GM20000 (cell line): ENCODE measurements at places on chromosomes 6 and 20.
A peak's percentile ranks its signal among the peaks of the same experiment; 100 is the strongest.

DNA sequence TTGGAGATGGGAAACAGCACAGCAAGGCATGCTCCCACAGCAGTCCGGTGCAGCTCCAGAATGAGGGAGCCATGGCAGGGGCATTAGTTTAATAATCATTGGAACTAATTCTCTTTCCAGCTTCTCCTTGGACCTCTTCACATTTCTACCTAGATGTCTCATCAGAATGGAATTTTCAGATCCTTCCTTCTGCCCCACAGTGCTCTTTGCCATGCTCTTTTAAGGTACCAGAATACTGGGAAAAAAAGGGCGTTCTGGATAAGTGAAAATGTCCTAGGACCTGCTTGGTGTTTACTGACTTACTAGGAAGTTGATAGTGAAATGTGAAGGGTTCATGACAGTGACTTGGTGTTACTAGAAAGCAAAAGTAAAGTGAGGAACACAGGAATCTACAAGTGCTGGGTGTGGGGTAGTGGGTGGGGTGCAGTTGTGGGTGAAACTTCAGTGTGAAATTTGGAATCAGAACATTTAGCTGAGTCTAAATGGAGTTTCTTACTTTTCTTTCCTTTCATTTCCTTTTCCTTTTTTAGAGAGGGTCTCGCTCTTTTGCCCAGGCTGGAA, 207.1 kb downstream of the ARID1B start:
- DNase-seq, result peak; percentile 39

GRCh38 chr6:160424256-160424655, 76.1 kb downstream of the SLC22A3 start:
- no peak for DNase-seq

GRCh38 chr20:57747861-57748481, 38.2 kb upstream of the PMEPA1 start:
- DNase-seq, result no peak

DNA sequence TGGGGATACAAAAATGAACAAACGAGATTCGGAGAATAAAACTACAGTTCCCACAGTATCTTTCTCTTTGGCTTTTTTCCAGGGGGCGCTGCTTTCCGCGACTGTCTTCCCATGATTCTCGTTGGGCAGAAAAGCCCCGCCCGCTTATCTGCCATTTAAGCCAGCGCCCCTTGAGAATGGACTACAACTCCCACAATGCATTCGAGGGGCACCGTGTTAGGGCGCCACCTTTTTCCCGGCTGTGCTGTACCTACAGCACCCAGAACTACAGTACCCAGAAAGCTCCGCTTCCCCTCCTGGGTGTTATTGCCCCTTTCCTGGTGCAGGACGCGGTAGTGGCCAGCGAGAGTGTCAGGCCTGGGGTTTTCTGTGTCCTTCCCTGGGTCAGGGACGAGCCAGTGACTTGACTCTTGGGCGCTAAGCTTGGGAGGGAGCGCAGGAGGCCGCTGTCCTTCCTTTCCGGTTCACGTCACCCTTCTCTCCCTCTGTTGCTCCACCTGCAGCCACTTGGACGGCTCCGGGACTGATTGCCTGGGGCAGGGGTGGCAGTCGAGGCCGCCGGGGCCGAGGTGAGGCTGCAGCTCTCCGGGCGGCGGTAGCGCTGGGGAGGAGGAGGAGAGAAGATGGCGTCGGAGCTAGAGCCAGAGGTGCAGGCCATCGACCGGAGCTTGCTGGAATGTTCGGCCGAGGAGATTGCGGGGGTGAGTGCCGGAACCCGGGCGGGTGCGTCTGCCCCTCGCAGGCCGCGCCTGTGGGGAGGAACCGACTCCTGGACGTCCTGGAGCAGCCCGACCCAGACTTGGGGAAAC, at the start of gene UBR2:
TSS of gene UBR2 (plus strand) at position 333 of the 809 bp plus-strand sequence. CDS start at position 624, 291 bp downstream.
- DNase-seq, result peak; percentile 92

- DNase-seq, result no peak
These were observed 47.6 kb downstream of the BACH2 start for GRCh38 chr6:90249034-90249433.

GRCh38 chr6:119426619-119427018, 77.1 kb upstream of the MAN1A1 start:
- no peak for DNase-seq

- no peak for DNase-seq
These were observed 1.1 kb upstream of the BMP2 start for GRCh38 chr20:6766433-6766832.

DNA sequence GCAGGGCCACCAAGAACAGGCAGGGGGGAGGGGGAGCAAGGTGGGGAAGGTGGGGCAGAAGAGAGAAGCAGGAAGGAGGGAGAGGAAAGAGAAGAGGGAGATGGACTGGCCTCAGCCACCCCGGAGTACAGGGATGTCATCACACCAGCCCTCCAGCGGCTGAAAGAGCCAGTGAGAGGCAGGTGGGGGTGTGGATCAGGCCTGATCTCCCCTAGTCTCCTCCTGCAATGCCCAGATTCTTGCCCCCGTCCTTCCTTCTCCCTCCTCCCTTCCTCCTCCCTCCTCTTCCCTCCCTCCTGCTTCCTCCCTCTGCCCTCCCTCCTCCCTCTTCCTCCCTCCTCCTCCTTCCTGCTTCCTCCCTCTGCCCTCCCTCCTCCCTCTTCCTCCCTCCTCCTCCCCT, 61.5 kb downstream of the YTHDF1 start:
- DNase-seq, result no peak

DNA sequence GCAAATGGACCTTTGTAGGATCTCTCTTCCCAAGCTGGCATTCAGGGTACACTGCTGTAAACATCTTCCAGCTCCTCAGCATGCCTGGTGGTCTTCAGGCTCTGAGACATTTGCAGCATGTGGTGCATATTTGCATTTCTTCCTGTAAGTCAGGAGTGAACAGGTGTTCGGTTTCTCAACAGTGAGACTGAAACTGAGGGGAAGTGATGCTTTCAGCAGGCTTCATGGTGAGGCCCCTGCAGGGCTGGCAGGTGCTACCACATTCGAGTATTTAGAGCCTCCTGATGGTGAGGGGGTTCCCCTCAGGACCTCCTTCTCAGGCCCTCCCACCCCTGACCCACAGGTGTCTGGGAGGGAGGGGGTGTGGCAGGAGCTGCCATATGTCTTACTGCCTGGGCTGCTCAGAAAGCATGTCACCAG, 15.1 kb downstream of the MYBL2 start:
- peak; percentile 83 for DNase-seq

- DNase-seq, result no peak
These were observed 256.9 kb upstream of the SASH1 start for GRCh38 chr6:148085631-148086331.

DNA sequence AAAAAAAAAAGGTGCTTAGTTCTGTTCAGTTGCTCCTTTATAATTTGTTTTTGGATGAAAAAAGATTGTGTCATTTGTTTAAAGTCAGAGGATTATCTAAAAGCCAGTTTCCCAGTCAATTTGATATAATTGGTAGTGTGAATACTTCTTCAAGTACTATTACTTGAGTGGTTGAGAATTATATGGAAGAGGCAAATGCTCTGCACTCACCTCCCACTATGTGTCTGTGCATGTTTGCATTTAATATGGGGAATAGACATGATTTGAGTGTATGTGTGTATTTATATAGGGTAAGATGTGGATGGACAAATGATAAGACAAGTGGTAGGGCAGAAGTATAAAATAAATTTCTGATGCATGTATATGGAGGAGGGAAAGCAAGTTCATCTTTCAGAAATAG, 15.8 kb downstream of the GJA1 start:
- no peak for DNase-seq

DNA sequence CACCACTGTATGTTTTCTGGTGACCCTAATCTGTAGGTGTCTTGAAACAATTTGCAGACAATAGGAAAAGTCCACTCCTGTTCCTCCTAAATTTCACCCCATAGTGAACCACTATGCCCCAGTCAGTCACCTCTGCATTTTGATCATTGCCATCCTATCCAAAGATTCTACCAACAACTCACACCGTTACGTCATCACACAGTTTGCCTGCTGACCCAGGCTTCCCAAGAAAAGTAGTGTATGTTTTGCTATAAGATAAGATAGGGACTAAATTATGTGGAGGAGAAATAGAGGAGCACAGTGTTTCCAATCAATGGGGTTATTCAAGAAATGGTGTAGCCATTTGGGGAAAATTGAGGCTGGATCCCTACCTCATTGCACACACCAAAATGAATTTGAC, 58.8 kb downstream of the GNAS start:
- DNase-seq, result no peak

- DNase-seq, result no peak
These were observed 260.4 kb downstream of the PTPRK start for GRCh38 chr6:128259730-128260685.

DNA sequence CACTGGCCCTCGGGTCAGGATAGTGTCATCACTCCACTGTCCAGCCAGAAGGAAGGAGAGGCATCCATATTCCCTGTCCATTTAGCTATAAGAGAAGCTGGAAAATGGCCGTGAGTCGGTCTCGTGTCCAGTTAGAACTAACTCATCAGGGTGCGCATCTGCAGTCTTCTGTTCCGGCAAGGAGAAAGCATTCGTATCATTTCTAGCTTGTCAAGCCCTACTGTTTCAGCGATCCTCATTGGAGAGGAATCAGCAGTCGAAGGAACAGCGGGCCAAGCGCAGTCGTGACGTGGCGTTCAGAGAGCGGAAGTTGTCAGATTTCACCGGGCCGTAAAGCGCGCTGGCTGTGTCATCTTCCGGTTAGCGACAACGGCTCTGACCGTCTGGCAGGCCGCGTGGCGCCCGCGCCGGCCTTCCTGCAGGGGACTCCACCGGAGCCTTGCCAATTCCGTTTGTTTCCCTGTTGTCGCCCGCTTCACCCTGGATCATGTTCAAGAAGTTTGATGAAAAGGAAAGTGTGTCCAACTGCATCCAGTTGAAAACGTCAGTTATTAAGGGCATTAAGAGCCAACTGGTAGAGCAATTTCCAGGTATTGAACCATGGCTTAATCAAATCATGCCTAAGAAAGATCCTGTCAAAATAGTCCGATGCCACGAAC, 32.9 kb downstream of the HM13 start:
- DNase-seq, result peak; percentile 78

- DNase-seq, result no peak
These were observed 381.1 kb downstream of the TFAP2B start for GRCh38 chr6:51199733-51200260.

DNA sequence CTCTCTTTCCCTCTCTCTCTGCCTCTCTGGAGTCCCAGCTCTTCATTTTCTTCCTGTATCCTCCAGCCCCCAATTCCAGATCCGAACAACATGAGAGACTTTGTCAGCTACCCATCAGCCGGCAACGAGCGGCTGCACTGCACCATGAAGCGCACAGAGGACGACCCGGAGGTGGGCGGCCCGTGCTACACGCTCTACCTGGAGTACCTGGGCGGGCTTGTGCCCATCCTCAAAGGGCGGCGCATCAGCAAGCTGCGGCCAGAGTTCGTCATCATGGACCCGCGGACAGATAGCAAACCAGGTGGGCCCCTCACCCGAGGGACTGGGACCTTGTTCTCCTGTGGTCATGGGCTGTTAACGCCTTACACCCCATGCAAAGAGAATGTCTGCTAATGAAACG, 78.9 kb upstream of the TMEM181 start:
- no peak for DNase-seq

- DNase-seq, result no peak
These were observed 105.1 kb downstream of the UTRN start for GRCh38 chr6:144390202-144390601.

DNA sequence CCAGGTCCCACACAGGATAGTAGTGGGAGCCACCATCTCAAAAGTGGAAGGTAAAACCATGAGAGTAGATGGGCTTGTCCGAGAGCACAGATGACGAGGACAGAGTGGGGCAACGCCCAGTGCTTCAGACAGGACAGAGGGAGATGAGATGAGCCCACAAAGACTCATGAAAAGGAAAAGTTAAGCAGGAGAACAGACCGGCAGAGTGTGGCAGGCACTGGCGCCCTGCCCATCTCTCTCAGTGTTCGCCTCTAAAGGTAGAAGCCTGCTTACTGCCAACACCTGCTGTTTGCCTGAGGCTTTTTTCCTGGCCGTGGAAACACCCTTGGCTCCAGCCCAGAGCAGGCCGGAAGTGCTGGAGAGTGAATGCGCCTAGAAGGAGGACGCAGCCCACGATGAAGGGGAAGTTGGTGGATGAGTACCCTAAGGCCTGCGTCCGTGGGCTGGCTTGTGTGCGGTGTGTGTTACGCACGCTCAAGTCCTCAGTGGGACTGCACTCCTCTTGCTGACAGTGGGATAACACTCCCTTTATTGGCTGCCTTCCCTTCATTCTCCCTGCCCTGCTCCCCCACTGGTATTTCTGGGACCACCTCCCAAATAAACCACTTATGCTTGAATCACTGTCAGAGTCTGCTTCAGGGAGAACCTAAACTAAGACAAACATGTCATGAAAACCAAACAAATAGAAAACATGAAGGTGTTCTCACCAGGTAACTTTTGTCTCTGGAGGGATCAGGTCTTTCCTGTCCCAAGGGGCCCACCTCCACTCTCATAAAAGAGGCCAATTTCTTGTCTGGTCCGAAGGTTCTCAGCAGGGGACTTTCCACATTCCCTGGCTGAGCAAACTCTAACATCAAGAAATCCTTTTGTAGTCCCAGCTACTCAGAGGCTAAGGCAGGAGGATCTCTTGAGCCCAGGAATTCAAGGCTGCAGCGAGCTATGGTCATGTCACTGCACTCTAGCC, 9.1 kb upstream of the FOXP4 start:
- DNase-seq, result no peak

DNA sequence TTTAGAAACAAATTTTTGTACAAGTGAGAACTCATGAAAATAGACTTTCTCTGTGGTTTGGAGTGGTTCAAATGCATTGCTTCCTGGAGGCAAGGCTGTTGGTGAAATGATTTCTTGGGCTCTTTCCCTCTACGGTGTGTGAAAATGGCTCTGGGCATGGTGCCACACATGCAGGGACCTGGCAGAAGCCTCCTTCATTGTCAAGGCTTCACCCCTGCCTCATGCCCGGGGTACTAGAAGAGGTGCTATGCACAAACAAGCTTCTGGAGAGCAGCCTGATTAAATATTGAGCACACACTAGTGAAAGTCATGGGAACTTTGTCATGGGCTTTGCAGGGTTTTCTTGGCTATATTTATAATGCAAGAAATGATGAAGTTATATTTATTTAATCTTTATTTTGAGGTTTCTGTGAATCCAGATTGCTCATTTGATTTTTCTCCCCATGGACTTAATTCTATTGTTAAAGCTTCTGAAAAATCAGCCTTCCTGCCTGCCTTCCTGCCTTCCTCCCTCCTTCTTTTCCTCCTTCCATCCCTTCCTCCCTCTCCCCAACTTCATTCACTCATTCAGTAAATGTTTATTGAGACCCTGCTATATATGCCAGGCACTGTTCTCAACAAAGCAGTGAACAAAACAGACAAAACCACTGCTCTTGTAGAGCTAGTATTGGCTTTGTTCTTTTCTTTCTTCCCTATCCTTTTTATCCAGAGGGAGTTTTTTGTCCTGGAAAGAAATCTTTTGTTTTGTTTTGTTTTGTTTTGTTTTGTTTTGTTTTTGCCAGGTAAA, 21.0 kb downstream of the C6orf89 start:
- no peak for DNase-seq

DNA sequence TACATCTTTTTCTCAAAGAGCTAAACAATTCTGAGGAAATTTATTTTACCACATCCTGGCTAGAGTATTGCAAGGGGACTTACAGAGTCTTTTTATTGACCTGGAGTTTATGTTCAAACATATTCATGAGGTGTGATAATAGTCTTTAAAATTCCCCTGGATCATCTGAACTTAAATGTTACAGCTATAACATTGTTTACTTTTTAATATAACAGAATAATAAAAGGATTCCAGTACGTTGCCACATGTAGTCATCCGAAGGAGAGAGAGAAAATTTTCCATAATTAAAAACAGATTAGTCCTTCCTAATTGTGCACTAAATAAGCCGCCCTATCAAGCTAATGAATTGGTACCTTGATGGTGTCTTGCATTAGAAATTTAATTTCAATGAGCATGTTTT, 765.4 kb upstream of the MAP3K7 start:
- DNase-seq, result no peak

GRCh38 chr6:106684011-106684410, 54.6 kb downstream of the QRSL1 start:
- no peak for DNase-seq

- no peak for DNase-seq
These were observed 32.2 kb downstream of the CARMIL1 start for GRCh38 chr6:25311331-25311840.
